ENCODE measurements at places on chromosomes 1 and 21.

DNA sequence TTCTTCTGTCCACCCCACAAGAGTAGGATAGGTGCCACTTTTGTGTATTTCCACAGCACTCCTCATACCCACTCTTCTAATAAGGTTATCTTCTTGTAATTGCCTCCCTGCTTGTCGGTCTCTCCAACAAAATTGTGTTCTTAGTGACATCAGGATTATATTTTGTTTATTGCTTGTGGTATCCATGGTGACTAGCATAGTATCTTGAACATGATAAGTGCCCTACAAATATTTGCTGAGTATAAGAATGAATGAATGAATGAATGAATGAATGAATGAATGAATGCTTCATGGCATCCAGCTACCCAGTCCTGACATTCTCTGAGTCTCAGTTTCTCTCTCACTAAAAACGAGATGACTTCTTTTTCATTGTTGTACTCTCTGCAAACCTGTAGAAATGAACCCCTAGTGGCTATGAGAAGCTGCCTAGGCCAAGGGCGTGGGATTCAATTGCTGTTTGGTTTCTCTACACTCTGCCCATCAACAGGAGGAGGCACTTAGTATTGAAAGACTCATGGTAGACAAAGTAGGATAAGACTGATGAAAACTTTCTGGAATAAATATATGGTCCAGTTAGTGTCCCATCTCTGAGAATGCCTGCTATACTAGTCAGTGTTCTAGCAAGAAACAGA is 121.0 kb downstream of the TMEM53 start:
- DNase-seq, result no peak

DNA sequence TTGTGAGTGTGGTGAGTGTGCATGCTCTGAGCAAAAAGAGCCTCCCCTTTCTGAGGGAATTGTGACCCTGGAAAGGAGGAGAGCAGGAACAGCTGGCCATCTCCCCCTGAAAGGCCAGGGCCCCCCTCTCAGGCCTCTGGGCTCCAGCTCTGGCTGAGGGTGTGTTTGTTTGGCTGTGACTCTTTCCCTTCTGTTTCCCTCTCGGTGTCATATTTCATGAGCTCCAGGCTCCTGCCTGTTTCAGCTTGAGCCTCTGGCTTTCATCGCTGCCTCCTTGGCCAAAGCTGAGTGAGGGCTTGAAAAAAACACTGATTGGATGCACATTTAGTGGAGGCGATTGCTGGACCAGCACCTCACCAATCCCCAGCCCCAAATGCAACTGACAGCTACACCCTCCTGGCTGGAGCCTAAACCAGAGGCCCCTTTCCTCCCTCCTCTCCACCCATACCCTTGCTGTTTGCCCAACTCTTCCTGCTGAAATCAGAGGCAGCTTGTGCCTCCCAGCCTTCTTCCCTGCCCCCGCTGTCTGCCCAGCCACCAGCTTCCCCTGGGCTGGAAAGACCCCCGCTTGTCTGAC is 64.1 kb downstream of the DDR2 start:
- DNase-seq, result peak; percentile 90

- DNase-seq, result no peak
Observed at GRCh38 chr1:240126821-240127220, 35.1 kb downstream of the FMN2 start.

- DNase-seq, result no peak
Observed at GRCh38 chr1:3188150-3188971, 119.4 kb downstream of the PRDM16 start.

- DNase-seq, result no peak
Observed at GRCh38 chr1:248847956-248848561, 10.0 kb downstream of the ZNF672 start.

DNA sequence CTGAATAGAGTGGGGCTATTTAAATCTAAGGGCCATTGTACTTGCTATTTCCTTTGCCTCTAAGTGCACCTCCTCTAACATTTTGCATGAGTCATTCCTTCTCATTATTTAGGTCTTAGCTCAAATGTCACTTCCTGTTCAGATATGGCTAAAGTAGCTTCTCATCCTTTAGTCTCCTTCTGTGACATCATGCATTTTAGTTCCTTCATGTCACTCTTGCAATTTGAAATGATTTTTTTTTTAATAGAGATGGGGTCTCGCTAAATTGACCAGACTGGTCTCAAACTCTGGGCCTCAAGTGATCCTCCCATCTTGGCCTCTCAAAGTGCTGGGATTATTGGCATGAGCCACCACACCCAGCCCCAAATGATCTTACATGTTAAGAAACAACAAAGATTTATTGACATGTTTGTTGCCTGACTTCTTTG is 6.6 kb downstream of the TBX19 start:
- DNase-seq, result no peak

DNA sequence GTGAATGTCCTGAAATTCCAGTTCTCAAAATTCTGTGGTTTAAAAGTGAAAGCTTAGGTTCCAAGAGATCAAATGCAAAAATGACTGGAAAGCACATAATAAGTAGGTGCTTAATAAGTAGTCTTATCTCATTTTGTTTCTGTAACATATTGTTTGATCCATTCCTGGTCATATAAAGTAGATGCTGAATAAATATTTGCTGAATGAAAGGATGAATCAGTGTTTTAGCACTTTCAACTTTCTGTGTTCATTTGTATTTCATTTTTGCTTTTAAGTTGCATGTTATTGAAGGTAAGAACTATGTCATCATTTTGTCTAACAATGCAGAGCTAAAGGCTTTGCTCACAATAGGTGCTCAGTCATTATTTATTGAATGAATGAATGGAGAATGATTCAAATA is 6.3 kb downstream of the MAST2 start:
- DNase-seq, result no peak

DNA sequence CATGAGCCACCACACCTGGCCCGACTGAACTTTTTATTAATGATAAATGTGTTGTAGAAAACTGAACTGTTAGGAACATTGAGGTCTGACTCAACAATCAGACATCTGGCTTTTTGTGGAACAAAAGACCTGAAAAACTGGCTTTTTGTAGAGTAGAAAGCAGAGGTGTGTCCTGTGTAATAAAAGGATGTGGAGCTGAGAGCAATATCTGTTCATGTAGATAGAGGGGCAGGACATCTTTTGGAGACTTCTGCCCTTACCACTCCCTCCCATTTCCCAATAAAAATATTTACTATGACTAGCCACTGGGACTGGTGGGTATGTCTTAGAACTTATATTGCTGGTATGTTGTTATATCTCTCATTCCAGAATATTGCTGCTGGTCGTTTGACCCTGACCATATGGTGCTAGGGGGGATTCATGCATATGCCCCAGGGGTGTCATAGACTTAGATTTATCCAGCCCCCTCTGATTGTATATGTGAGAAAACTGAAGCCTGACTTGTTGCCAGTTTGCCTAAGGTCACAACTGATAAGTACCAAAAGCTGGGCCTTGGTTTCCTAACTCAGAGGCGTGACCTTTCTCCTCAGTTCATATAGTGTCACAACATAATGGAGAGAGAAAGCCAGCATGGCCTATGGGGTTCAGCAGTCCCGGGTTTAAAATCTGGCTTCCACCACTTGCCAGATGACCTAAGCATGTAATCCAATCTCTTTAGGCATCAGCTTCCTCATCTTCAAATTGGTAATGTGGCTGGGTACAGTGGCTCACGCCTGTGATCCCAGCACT is 33.5 kb upstream of the PIGV start:
- DNase-seq, result no peak

DNA sequence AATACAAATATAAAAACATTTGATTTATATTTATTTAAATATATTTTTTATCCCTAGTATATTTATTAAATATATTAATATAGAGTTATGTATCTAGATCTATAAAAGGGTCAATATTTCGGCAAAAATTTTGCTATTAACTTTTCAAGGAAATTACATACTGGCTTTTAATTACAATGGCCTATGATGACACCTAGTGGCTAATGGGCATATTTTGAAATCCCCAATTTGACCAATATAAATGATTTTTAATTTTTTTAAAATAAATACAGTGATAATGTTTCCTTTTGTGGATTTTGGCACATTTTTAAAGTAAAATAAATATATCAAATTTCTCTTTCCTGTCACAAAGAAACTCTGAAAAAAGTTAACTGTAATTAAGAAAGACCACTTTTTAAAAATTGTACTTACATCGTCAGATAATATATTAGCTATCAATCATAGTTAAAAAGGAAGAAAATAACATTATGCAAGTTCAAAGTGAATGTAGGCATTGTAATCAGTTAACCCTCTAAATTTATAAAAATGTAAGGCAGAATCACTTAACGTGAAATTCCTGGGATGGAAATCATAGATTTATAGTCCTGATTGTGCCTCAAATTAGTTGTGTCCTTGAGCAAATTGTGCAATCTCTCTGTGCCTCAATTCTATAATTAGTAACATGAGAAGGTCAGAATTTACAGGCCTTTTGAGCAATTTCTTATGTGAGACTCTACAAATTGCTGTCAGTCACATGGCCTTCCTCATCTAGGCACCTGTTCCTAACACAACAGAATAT is 25.6 kb upstream of the RGS13 start:
- no peak for DNase-seq

- no peak for DNase-seq
Observed at GRCh38 chr1:208615371-208615770, 371.2 kb upstream of the PLXNA2 start.

GRCh38 chr1:228772516-228773212 is 37.4 kb downstream of the RHOU start:
- no peak for DNase-seq

DNA sequence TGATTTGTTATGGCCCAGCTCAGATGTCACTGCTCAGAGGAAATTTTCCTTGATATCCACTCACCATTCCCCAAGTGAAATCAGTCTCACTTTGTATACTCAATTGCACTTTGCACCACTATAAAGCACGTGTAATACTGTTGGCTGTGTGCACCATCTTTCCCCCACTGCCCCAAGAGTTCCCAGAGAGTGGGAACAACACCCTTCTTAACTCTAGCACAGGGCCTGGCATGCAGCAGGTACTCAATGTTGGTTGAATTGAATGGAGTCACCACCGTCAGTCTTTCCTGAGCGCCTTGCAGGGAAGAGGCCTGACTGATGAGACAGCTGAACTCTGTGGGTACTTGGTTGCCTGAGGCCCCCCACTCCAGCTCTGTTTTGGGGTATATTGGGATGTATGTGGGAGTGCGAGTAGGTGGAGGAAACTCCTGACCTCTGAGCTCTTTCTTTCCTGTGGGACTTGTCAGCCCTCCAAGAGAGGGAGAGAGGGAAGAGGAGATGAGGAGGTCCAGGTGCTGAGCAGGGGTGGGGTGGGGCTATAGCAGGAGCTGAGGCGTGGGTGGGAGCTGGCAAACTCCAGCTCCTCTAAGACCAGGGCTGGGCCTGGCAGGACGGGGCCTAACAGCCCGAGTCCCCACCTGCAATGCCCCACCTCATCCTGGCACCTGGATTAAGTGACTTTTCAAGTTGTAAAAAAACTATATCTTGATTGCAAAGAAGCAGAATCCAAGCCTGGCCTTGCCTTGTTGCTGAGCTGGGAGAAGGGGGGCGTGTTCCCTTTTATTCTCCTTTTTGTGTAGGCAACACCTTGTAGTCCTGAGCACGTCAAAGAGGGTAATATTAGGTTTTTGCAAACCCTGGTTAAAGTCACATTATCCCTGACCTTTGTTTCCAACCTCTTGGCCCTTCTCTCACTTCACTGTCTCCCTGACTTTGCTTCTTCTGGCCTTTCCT is 19.4 kb upstream of the WASF2 start:
- no peak for DNase-seq

- no peak for DNase-seq
Observed at GRCh38 chr1:15341228-15341627, 68.5 kb upstream of the EFHD2 start.

- no peak for DNase-seq
Observed at GRCh38 chr1:162498496-162498810, 835 bp downstream of the UHMK1 start.

DNA sequence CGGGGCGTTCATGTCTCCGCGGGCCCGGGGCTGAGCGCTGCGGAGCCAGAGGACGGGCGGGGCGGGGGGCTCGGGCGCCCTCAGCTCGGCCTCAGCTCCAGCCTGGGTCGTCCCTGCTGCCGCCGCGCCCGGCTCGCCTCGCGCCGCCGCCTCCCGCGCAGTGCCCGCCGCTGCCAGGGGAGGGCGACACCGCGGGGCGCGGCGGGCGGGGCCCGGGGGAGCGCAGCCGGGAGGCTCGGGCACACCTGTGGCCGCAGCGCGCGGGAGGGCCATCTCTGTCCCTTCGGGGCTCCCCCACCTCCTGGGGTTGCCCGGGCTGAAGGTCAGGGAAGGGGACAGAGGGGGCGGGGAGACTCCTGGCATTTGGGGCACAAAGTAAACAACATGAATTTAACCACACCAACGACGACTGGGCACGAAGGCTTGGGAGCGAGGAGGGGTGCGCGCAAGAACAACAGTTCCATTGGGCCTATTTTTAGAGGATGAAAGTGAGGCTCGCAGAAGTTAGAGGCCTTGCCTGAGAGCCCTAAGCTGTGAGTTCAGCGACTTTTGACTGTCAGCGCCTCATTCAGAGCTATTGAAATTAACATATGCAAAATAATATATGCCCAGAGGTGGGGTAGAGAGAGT is at the start of gene FAM131C:
Gene FAM131C, minus strand, starts transcription at position 162 of the 630 bp plus-strand sequence. CDS start 209 bp downstream, outside the sequence.
- no peak for DNase-seq

- DNase-seq, result no peak
Observed at GRCh38 chr21:16455978-16456377, 726.2 kb downstream of the USP25 start.

GRCh38 chr1:200081151-200081968 is 53.9 kb downstream of the NR5A2 start:
- peak; percentile 21 for DNase-seq

DNA sequence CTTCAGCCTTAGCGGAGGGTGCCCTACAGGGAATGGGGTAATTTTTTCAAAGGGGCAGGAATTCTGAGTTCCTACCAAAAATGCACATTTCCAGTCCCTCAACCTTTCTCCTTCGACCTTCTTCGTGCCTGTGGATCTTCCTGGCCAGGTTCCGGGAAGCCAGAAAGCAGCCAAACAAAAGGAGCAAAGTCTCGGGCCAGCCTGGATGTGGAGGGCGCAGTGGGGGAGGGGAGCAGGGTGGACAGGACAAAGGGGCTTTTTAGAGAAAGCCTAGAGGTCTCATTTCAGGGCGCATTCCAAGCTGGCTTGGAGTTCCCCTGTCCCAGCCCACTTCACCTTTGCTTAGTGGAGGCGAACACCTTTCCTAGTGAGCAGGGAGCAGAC is 2.9 kb upstream of the INAVA start:
- DNase-seq, result no peak

DNA sequence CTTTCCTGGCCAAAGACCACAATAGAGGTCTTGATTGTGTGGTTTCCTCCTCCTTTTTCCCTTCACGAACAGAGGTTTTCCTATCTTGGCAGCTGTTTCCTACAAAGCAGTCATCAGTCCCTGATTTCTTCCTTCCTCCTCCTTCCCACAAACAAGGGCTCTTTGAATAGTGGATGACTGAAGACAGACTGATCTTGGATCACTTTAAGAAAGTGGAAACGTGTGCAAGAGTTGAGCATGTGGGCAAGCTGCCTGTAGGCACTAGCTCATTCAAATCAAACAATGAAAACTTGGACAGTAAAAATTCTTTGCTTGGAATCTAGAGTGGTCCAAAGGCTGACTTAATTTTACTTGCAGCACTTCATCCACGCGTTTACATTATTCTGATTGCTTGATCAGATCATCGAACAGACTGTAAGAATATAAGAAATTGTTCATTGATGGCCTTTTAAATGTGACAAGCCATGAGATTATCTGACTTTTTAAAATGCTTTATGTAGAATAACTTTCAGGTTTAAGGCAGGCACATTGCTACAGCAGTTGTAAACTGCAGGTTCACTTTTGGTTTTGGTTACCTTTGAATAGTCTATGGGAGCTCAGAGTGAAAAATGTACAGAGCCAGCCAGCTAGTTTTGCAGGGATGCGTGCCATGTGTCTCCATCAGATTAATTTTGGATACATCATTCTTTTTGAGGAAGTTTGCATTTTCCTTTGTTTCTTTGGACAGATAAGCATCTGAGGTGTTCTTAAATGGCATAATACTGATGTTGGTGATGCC is 34.4 kb downstream of the ADGRL2 start:
- no peak for DNase-seq

- DNase-seq, result peak; percentile 69
Observed at GRCh38 chr21:37233551-37234146, 33.5 kb downstream of the VPS26C start.
